Aorta (tissue), 5 donors: ENCODE measurements at places on chromosomes 13 and 19. TPM values are rescaled to one million over a fixed set of nuclear protein-coding genes. Genes with fewer than 3 reads are reported as not detected.
A peak's percentile ranks its signal among the peaks of the same experiment; 100 is the strongest.

ZNF497 gene
- polyA plus RNA-seq: not detected

SOX1 gene
- polyA plus RNA-seq: not detected

C5AR2 gene
- 0.38 TPM for polyA plus RNA-seq

TMPRSS9 gene
- not detected for polyA plus RNA-seq

MOB3A gene
- polyA plus RNA-seq: 12.5 TPM

DNA sequence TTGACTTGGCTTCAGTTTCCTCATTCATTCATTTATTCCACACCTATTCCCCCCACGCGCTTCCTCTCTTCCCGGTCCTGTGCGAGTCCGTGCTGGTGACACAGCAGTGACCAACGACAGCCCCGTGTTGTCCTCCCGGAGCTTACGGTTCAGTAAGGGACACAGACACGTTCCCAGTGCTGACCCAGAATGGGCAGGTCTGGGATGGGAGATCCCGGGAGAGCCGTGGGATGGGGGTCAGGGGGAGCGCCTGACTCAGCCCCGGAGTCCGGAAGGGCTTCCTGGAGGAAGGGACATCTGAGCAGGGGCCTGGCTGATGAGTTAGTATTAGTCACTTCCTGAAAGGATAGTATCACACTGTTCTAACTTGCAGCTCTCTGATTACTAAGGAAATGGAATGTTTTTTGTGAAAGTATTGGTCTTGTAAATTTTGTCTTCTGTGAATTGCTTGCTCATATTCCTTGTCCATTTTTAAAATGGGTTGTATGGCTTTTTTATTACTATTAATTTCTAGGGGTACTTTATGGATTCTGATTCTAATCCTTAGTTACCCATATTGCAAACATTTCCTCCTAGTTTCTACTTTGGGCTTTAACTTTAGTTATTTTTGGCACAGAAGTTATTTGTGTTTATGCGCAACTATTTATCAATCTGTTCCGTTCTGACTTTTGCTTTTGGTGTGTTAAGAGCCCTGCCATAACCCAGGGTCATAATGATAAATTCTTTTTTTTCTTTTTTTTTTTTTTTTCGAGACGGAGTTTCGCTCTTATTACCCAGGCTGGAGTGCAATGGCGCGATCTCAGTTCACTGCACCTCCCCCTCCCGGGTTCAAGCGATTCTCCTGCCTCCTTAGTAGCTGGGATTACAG is 708 bp upstream of the ERCC1 start:
- H3K36me3 ChIP-seq: no peaks in the 10 kb centered on the region
- no peak overlapping the region for H3K4me3 ChIP-seq
- DNase-seq: peak; percentile 94
- no peaks in the 10 kb centered on the region for H3K27me3 ChIP-seq
- peak overlapping the region; percentile 76 for H3K27ac ChIP-seq
- H3K4me1 ChIP-seq: no peaks in the 10 kb centered on the region

DNA sequence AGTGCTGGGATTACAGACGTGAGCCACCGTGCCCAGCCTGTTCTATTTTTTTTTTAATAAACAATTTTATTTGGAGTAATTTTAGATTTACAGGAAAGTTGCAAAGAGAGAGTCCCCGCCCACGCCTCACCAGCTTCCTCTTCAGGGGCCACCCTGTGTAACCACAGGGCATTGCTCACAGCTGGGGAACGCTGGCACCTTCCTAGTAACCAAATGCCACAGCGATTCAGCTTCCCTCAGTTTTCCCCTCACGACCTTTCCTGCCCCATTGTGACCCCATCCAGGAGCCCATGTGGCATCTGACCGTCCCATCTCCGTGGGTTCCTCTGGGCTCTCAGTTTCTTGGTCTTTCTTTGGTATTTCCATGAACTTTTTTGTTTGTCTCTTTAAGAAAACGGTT is 83.9 kb downstream of the GNG7 start:
- no peaks in the 10 kb centered on the region for H3K36me3 ChIP-seq
- no peaks in the 10 kb centered on the region for H3K27me3 ChIP-seq
- no peak for DNase-seq
- no peak overlapping the region for H3K4me3 ChIP-seq
- H3K4me1 ChIP-seq: no peaks in the 10 kb centered on the region

DNA sequence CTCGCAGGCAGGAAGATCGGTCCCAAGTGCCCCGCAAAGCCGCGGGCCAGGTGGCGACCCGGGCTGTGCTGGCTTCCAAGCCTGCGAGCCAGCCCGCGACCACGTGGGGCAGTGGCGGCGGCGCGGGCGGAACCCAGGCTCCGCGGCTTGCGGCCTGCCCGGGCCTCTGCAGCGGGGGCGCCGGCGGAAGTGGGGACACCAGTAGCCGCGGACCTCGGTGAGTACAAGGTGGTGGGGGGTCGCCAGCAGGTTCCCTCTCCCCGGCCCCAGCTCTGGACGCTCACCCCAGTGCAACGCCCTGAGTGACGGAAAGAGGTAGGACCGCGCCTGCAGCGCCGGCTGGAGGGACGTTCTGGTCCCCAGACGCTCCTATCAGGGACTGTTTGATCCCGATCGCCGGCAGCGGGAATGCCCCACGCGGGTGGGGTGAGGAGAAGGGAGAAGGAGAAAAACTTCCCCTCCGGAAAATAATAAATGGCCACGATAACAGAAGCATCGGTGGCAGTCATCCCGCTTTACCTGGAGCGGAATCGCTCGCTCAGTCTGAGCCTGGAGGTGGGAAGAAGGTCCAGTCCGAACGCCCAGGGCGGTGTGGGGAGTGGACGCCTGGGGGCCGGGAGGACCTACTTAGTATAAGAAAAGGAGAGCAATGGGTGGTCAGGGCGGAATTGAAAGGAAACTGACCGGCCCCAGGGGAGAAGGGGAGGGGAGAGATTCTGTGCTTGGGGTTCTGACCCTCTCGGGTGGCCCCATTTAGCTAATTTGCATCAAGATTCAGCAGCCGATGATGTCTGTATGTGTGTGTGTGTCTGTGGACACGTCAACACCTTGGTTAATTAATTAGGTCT is at the start of gene GEMIN7:
GEMIN7 (plus strand) TSS at position 198 of the 848 bp plus-strand sequence. CDS start 10,855 bp downstream, outside the sequence.
- no peak within 1 kb of the TSS for H3K27ac ChIP-seq
- H3K36me3 ChIP-seq: no peaks in the 10 kb centered on the region
- DNase-seq: peak; percentile 76
- no peaks in the 10 kb centered on the region for H3K27me3 ChIP-seq
- H3K4me3 ChIP-seq: peak within 1 kb of the TSS; percentile 88
- no peaks in the 10 kb centered on the region for H3K4me1 ChIP-seq

- no peaks in the 10 kb centered on the region for H3K4me1 ChIP-seq
- H3K27me3 ChIP-seq: no peaks in the 10 kb centered on the region
- H3K27ac ChIP-seq: no peak overlapping the region
- H3K4me3 ChIP-seq: no peak overlapping the region
- no peaks in the 10 kb centered on the region for H3K36me3 ChIP-seq
- no peak for DNase-seq
These were observed 19.1 kb upstream of the ZNF835 start for GRCh38 chr19:56690670-56691069.

- no peaks in the 10 kb centered on the region for H3K36me3 ChIP-seq
- H3K4me1 ChIP-seq: no peaks in the 10 kb centered on the region
- H3K4me3 ChIP-seq: peak overlapping the region; percentile 40
- no peak overlapping the region for H3K27ac ChIP-seq
- H3K27me3 ChIP-seq: no peaks in the 10 kb centered on the region
- DNase-seq: no peak
These were observed 396 bp downstream of the RTN2 start for GRCh38 chr19:45496349-45496953.

- no peaks in the 10 kb centered on the region for H3K27me3 ChIP-seq
- no peak for DNase-seq
- H3K4me3 ChIP-seq: no peak overlapping the region
- H3K36me3 ChIP-seq: no peaks in the 10 kb centered on the region
These were observed 26.8 kb upstream of the ALOX5AP start for GRCh38 chr13:30708541-30708940.

- DNase-seq: peak; percentile 84
- H3K36me3 ChIP-seq: peaks cover 5% of the 10 kb centered on the region
- H3K27me3 ChIP-seq: no peaks in the 10 kb centered on the region
- no peaks in the 10 kb centered on the region for H3K4me1 ChIP-seq
- peak within 1 kb of the TSS; percentile 53 for H3K27ac ChIP-seq
These were observed at the start of gene ZNF544 for GRCh38 chr19:58228585-58229254. Gene ZNF544 (plus strand): TSS chr19:58228914. CDS start chr19:58244024, 15,110 bp downstream.
